ENCODE measurements at places on chromosomes 2 and 18.

DNA sequence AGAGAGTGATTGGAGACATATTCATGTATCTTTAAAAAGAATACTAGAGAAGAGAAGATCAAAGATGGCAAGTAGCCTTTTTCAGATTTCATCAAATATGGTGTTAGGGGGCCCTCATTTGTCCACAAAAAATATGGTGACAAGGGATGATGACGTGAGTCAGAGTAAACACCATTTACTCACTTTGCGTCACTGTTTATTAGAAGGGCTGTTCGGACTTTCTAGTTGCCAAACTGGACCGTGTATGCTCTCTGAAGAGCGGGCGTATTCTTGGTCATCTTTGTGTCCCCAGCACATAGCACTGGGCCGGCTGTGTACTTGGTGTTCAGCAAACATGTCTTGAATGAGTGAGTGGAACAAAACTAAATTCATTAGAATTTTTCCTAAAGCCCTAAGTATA, 37.5 kb downstream of the TTC39C start:
- DNase-seq: no peak

- DNase-seq: no peak
Observed at GRCh38 chr2:177474998-177475397, 82.4 kb downstream of the AGPS start.

DNA sequence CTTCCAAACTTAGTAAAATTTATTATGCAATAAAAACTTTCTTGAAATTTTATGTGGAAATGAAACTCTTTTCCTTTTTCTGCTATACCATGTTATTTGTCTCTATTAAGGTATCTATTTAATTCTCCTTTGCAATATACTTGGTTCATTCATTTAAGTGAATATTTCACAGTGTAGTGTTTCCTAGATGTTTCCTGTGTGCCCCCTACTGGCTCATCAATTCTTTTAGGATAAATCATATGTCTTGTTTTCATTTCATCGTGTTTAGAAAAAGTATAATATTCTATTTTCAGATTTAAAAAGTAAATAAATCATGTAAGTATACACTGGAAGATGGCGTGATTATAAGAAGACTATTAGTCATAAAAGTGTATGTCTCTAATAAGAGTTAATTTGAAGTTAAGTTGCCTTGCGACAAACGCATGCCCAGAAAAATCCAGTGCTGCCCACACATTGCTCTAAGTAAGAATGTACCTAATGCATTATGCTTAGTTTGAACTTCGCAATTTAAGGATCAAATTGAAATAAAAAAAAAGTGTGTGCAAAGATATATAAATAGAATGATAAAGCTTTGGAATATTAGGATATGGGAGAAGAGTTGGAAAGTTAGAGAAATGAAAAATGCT, 525.4 kb downstream of the KCNJ3 start:
- DNase-seq: no peak

GRCh38 chr2:30768708-30769480, 38.4 kb downstream of the CAPN13 start:
- no peak for DNase-seq

DNA sequence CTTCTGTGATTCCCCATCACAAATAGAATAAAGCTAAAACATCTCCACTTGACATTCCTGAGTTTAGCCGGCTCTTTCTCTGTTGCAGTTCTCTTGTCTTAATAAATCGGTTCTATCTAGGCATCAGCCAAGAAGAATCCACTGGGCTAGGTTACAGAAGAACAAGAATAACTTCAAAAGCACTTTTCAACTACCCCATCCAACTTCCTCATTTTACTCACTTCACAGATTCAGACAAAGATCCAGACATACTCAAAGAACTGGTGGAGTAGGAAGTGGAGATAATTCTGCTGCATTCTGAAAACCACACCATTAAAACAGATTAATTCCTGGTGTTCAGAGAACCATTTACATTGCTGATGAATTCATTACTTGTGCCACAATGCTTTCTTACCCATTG, 9.6 kb upstream of the ALPK2 start:
- DNase-seq: no peak

DNA sequence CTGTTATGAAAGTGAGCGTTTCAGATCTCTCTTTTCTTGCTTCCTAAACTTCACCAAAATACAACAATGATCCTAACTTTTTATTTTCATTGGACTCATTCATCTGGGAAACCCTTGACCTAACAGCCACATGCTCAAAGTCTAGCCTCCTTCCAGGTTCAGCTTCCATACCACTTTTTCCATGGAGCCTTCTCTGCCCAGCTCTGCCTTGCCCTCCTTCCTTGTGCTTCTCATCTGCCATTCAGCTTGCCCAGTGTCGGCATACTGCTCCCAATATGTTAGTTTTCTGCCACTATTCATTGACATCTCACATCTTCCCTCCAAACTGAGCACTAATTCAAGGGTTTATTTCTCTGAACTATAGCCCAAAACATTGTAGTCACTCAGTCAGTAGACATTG, 214.7 kb downstream of the RAD51AP2 start:
- DNase-seq: no peak

GRCh38 chr2:233247744-233248143, 3.7 kb upstream of the ATG16L1 start:
- peak; percentile 62 for DNase-seq

DNA sequence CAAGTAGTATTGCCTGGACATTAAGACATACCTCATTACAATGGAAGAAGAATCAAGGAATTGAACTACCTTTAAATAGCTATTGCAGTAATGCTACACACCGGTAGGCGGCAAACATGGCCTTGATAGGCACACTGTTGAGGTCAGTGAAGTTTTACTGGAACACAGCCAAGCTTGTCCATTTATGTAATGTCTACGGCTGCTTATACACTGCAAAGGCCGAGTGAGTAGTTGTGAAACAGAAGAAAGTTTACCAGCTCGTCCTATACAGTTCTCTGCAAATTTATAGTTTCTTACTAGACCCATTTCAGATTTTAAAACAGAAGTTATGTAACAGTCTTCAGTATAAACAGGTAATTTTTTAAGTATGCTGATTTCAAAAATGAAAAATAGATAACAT, 38.8 kb downstream of the PPP4R1 start:
- DNase-seq: peak; percentile 3

DNA sequence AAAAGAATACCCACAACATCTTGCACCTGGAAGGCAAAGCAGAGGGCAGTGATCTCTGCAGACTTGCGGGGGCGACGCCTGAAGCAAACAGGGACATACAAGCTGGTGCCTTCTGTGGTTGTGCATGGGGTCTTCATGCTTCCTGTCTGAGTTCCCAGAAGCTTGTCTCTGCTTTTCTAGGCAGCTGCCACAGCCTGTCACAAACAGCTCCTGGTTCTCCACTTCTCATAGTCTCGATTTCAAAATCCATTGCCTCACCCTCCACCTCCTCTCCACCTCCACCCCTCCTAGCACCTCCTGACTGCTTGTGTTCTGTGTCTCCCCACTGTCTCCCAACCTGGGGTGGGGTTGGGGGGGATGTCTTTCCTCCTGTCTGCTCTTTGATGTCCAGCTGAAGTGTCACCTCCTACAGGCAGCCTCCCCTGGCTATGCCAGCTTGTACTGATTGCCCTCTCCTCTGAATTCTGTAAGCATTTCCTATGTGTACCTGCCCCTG, 1.7 kb upstream of the PROC start:
- no peak for DNase-seq

GRCh38 chr2:47050762-47051161, 104.3 kb downstream of the STPG4 start:
- no peak for DNase-seq

DNA sequence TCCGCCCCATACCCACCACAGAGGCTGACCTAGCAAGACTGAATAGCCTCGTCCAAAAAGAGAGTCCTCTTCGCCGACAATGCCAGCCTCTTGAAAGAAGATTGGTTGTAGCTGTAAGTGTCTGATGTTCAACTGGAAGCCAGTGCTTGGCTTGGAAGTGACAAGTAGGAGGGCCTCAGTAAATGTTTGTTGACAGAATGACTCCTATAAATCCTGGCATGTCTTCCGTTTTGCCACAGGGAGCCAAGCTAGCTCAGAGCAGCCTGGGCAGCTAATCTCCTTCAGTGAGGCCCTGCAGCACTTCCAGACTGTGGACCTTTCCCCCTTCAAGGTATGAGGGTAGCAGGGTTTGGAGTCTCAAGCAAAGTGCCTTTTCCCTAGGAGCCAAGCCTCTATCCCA, 14.9 kb downstream of the ELMOD3 start:
- DNase-seq: no peak

DNA sequence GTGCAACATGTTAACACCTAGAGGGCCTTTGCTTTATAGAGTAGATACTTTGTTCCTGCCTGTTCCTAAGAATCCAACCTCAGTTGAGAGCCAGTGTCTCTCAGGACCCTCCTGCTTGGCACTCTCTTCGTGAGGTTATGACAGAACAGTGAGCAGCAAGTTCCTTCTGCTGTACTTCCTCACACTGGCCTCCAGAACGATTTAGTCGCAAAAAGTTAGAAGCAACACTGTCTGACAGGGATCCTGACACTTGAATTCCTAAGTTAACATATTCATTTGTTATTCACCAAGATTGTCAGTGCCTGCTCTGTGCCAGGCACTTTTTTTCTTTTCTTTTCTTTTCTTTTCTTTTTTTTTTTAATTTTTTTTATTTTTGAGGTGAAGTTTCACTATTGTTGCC, 57.0 kb upstream of the ITM2C start:
- DNase-seq: no peak

DNA sequence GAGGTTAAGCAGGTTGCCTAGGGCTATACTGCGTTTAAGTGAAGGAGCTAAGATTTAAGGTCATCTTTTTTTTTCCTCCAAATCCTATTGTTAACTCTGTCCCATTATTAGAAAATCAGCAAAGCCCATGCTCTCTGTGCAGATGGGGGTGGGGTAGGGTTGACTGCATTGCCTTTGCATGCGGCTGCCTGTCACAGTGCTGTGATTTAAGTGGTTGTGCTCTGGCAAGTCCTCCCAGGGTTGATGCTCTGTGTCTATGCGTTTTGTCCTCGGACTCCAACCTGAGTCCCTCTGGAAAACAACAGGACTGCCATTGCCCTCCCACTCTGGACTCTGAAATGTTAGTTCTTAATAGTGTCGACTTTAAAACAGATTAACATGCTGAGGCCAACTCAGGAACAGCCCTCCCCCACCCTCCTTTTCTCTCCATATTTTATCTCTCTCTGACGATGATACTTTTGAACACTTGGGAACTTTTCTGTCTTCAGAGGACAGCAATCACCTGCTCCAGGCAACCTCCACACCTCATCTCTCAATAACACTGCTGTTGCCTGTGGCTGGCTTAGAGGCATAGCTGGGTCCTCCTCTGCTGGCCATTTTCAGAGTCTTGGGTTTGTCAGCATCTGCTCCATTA, 5.8 kb downstream of the FHOD3 start:
- DNase-seq: no peak

DNA sequence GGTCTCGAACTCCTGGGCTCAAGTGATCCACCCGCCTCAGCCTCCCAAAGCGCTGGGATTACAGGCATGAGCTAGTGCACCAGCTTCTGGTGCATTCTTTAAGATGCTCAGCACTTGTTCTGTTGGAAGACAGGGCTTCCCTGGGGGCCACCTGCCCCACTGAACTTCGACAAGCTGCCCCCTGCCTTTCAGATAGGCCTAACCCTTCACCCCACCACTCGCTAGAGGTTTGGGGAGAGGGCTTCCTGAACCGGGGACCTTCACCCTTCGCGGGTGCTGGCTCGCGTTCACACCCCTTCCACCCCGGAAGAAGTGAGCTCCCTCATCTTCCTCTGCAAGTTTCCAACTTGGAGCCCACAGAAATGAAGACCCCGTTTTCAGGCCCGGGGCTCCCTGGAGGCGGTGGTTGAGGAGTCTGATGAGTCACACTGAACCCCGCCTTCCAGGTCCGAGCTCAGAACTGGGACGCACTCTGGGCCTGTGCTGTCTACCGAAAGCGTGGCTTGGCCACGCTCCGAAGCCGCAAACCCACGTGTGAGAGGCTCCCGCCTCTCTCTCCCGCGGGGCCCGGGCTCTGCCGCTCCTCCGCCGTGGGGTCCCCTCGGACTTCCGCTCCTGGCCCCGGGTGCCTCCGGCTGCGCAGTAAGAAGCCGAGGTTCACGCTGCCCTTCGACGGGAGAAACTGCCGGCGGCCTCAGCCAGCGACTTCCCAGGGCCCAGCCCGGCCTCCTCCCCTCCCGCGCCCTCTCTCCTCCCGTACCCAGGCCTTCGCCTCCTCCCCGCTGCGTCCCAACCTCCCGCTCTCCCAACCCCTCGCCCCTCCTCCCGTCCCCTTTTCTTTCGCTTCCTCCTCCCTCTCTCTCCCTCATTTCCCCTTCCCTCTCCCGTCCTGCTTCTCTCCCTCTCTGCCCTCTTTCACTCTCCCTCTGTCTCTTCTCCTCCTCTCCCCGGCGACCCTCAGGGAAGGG, 47.5 kb upstream of the SP3 start:
- no peak for DNase-seq

DNA sequence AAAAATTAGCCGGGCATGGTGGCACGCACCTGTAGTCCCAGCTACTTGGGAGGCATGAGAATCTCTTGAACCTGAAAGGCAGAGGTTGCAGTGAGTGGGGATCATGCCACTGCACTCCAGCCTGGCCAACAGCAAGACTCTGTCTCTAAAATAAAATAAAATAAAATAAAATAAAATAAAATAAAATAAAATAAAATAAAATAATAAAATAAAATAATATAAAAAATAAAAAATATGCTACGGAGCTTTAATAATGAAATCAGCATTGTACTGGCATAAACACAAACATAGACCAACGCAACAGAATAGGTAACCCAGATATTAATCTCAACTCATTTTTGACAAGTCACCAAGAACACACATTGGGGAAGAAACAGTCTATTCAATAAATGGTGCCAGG, 973.4 kb upstream of the SOX11 start:
- DNase-seq: no peak

- no peak for DNase-seq
Observed at GRCh38 chr2:74103763-74104162, 43.9 kb downstream of the BOLA3 start.

DNA sequence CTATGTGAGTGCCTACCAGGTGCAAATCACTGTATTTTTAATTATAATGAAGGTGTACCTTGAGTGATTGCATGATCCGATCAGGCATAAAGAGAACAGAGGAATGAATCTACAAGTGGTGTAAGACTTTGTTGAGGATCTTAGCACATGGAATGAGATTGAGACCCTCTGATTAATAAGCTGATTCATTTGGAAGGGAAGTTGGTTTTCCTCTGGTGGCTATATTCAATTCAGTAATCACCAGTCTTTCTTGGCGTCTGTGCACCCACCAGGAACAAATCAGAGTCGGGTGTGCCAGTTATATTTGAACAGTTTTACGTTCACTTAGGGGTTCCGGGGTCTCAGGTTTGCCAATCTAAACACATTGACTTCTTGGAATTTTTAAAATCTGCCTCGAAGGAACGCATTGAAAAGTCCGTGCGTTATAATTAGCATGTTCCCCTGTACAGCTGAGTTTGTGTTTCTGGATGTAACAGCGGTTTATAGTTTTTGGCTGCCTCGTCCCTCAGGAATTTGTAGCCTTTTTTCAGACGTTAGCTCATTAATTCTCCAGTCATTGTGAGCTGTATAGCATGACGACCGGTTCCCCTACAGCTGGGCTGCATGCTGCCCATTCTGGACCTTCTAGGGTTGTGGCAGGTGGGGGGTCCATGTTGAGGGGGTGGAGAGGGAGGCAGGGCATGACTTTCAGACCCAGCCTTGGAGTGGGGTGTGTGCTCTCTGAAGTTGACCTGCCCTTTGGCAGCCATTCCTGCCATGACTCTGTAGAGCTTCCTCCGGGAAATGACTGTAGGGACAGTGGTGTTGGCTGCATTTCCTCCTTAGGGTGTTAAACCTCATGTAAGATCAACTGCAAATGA, 20.3 kb downstream of the MYO1B start:
- DNase-seq: no peak
